Dermis blood vessel endothelial cell (primary cell): ENCODE measurements at places on chromosomes 6 and 20. TPM values are rescaled to one million over a fixed set of nuclear protein-coding genes. Genes with fewer than 3 reads are reported as not detected.

Gene NOX3
- total RNA-seq, result not detected in 2 replicates

DNA sequence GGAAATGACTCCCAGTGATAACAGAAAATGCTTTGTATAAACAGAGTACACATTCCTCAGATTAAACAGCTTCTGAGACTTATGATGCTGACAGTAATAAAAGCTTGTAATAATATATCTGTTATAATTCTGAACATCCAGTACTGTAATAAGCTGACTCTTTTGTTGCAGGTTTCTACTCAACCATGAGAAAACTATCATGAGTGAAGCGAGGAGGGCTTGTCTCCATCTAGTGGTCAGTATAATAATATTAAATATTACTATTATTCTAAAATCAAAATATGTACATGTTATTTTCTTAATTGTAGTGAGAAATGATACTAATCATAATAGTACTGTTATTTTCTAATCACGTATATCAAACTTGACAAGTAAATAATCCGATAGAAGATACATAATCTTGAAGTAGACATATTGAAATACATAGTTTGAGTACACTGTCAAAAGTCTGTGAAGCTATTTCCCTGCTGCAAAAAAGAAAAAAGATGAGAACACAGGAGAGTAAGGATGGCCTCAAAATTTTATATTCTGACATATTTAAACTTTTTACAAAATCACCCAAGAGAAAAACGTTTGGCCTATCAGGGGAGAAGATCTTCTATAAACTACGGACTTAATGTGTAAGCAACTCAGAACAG, 183.1 kb downstream of the MOXD1 start:
- DNase-seq, result peak; percentile 68

- peak; percentile 29 for DNase-seq
Measured at GRCh38 chr6:72182337-72183246, 296.2 kb downstream of the RIMS1 start.

DNA sequence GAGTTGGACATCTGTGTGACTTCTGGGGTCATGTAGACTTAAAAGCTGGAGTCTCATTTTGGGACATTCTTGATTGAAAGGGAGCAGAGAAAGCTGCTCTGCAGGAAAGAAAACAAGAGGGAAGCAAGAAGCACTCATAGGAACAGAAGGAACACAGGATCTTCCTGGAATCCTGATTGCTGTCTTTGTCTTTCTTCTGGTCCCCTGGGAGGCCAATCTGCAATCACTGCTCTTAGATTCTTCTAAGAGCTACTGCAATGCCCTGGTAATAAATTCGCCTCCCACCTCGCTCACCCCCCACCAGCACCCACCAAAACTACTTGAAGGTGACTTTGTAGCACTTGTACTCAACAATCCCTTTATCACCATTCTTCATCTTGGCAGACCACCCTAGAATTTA, 51.8 kb downstream of the SLC35B3 start:
- no peak for DNase-seq

DNA sequence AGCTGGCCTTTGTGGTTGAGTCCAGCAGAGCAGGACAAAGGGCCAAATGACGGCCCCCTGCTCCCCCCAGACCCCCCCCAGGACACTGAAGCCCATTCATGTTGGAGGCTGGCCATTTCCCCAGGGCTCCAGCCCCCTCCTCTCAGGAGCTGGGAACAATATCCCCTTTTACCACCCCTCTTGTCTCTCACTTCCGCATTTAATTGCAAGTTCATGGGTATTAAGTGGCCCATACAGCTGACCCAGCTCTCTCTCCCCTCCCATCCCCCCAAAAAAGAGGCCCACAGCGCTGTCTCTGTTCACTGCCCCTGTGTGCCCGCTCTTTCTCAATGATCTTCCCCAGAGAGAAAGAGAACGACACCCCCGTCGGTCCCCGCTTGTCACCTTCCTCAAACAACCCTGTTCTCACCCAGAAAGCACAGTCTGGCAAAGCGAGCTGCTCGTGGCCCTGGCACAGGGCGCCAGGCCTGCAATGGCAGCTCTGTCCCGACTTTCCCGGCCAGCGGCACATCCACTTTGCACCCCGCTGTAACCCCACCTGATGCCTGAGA, 30.4 kb downstream of the PREX1 start:
- DNase-seq, result no peak
